ENCODE measurements at places on chromosomes 7 and 10. TPM values are rescaled to one million over a fixed set of nuclear protein-coding genes. Genes with fewer than 3 reads are reported as not detected.

- no peak for DNase-seq
Measured at GRCh38 chr10:25226775-25227682, 52.2 kb downstream of the GPR158 start.

DNA sequence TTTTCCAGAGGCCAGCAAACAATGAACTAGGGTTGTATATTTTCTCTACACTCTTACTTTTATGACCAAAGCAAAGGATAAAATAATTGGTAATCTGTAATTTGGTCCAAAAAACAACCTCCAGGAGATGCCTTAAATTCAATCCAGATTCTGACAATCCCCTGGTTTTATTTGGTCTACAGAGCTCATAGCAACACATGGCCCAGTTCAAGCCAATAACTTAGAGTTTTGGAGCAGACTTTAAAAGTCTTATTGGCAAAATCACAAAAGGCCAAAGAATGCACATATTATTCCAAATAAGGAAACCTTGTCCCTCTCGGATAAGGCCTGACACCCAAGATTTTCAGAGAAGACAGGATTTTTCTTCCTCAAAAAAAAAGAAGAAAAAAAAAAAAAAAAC lies 51.9 kb downstream of the SORBS1 start:
- DNase-seq: no peak

- no peak for DNase-seq
Measured at GRCh38 chr7:98189559-98189958, 21.7 kb upstream of the BHLHA15 start.

DNA sequence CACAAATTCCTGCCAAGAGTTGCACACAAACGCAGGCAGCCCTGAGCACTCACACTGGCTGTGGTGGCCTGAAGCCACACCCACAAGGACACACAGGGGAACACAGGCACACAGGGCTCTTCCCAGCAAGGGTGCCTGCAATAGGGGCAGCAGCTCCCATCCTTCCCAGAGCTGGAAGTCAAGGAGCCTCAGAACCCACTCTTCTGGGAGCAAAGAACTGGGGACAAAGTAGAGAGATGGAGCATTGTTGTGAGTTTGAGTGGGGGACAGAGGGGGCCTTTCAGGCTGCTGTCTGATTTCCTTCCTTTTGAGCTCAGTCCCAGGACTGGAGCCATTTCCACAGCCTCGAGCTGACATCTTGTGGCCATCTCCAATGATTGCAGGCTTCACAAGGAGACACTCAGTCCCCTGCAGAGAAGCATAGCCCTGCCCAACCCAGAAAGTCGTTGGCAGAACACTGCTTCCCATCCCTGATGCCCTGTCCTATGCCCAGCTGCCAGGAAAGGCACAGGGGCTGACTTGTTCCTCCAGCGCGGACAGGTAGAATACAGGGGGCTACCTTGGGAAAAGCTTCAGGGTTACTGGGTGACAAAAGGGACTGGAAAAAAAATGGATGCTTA lies 34.4 kb upstream of the SLF2 start:
- DNase-seq: peak; percentile 54

DNA sequence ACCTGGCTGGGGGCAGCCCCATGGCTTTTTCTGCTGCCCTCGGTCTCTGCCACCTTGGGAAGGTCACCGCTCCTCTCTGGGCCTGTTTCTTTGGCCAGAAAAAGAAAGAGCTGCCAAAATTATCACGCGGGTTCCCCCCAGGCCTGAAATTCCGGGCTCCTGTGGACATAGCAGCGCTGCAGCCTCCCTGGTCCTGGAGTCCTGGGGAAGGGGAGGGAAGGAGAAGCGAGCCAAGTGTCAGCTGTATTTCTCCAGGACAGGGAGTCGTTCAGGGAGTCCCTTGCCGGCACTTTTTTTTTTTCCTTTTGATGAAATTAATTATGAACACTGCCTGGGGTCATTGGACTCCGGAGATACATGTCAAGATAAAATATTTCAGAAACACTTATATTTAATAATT lies 152.3 kb upstream of the GPR26 start:
- DNase-seq: no peak

DNA sequence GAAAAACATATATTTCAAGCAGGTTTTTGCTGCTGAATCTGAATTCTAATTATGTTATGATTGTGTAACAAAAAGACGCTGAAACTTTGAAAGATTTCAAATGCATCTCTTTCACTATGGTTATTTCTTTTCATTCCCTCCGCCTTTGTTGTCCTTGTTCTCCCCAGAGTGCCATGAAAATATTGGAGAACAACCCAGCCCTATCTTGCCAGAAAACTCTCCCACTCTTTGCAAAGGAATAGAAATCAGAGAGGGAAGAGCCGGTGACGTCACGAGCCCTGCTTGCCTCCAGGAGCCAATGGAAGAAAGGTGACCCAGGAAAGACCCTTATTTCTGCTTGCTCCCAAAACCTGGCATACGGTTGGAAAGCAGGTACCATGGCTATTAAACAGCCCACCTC lies 3.4 kb downstream of the GFRA1 start:
- DNase-seq: no peak

DNA sequence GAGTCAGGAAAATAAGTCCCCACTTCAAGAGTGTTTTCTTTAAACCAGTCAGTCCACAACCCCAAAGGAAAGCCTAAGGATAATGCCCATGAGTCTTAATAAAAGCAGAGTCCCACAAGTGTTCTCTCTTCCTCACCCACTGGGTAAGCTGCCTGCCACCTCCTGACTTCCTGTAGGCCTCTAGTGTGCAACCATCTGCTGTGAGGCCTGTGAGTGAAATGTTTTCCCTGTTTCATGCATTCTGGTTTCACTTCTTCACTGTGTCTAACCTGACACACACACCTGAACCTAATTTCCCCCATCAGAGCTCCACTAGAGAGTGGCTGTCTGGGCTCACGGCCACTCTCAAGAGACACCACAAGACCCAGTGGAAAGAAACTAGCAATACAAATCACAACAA lies 38.9 kb upstream of the GDF10 start:
- DNase-seq: no peak

DNA sequence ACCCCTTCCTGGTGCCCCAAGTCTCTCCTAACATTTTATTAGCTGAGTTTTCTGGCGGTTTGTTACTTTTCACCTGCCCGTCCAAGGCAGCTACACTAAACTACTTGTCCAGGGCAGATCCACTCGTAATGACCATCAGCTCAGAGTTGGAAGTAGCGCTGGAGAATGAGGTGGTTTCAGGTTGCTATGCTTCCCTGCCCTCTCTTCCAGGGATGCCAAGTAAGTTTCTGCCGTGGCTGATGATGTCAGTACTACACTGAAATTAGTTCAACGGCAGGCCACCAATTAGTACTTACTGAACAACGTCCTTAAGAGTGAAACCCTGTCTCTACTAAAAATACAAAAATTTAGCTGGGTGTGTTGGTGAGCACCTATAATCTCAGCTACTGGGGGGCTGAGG lies 55.2 kb downstream of the DIP2C start:
- no peak for DNase-seq

DNA sequence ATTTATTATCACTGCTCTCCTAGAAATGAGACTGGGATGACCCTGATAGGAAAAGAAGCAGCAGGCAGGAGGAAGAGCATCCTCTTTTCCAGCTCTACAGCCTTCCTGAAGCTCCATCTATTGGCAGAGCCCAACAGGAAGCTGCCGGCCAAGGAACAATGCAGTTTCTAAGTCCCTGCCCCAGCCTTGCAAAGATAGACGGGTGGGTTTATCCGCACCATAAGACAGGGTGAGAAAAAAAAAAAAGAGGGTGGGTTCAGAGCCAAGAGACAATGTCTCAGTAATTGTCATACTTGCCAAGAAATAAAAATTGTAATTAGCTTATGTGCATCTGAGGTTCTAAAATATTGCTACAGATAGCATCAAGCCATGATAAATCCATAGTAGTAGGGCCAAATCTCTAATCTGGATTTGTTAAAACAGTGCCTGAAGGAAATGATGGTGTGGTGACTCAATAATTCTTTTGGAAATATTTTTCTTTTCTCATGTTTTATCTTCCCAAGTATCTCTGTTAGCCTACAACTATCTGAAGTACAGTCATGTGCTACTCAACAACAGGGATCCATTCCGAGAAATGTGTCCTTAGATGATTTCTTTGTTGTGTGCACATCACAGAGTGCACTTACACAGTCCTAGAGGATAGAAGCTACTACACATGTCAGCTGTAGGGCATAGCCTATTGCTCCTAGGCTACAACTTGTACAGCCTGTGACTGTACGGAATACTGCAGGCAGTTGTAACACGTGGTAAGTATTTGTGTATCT lies 242.9 kb upstream of the CXCL12 start:
- DNase-seq: no peak

DNA sequence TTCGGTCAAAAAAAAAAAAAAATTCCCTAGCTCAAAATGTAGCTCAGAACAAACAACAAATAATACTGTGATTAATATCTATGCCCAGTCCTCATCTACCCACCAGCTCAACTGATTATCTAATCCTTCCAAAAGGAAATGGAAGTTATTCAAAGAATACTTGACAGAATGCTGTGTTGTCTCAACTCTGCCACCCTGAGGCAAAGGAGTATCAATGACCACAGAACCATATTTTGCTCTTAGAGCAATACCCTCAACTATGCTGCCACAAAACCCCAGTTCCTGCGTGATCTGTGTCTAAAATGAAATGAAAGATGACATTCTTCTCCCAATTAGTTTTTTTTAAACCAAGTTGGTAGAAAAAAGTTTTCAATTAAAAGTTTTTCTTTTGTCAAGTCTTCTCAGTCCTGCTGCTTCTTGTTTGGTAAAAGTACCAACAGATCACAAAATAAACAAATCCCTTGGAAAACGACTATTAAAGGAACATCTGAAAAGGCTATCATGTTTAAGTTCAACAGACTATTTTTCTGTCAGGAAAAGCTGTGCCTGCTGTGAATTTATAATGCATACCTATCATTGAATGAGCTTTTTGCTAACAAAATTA lies 21.6 kb downstream of the RBM28 start:
- DNase-seq: no peak

GRCh38 chr10:112809736-112810135 lies 140.3 kb upstream of the TCF7L2 start:
- DNase-seq: no peak

- no peak for DNase-seq
Measured at GRCh38 chr7:82382276-82382675, 61.3 kb downstream of the CACNA2D1 start.

DNA sequence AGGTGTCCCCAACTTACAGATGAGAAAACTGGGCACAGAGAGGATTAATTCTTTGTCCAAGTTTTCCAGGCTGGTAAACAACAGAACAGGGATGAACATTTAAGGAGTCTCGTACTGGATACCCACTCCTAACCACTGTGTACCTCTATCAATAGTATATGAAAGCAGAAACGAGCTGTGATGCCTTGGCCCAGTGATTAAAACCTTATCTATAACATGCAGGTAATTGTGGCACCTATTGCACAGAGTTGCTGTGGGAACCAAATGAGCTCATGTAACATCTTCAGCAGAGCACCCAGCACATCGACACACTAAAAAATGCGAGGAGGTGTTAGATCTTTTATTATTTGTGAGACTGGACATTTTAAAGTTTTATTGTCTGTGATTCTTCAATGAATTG lies 1.6 kb downstream of the TMEM273 start:
- no peak for DNase-seq

DNA sequence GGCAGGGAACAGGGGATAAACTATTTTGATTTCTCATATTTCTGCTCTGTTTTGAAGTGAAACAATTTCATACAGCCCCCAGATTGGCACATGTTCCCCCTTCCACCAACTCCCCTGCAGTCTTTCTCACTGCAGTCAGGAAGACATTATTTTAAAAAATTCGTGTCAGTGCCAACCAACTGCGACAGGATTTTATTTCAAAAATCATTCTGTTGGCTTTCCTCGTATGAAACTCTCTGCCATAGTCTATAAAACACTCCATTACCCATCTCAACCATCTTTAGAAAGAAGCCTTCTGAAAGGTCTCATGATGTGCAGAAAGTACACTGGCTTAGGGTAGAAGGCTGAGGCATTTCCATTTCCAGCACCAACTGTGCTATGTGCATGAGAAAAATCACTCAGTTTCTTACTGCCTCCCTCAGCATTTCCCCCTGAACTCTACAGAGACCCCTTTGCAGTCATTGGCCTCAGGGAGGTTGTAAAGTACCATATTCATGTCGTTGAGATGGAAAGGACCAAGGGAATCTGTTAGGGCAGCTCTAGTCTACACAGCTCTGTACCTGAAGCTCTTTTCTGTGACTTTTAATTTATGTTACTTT lies 46.9 kb downstream of the STEAP1B start:
- DNase-seq: no peak

DNA sequence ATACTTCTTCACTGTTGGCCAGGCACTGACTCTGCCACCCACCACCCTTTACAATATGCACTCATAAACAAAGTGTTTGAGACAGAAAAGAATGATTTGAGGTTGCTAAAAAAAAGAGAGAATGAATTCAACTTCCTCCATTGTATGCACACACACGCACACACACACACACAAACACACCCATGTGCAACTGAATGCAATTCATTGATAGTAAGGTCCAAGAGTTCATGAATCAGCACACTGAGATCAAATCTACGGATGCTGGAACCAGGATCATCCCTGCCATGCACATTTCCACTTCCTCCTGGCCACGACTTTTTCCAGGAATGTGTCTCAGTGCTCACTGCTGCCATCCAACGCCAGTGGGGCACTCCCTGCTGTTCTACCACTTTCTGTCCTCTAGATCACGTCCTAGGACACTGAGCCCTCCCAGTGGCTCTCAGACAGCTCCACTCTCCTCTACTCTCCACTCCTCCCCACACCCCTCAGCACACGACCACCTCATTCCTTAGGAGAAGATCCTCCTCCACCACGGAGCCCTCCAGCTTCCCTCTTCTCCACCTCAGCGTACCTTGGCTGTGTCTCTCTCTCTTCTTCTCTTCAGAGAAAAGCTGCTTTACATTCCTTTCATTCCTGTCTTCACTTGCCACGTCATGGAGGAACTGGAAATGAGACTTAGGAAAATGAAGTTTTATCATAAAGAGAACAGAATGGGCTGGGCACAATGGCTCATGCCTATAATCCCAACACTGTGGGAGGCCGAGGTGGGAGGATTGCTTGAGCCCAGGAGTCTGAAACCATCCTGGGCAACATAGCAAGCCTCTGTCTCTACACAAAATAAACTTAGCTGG lies 12.0 kb upstream of the TMEM213 start:
- no peak for DNase-seq

Gene MAT1A
- total RNA-seq: 0.19 TPM

Gene EIF3A
- total RNA-seq: 88.7 TPM

Gene PTF1A
- not detected for total RNA-seq

Gene LRRC18
- total RNA-seq: not detected

Gene CLCN1
- total RNA-seq: not detected

Gene TUBAL3
- total RNA-seq: not detected

Gene TMEM176A
- 31.1 TPM for total RNA-seq

Gene NEUROD6
- not detected for total RNA-seq

Gene CTAGE4
- 0.30 TPM for total RNA-seq

Gene LIPN
- not detected for total RNA-seq

Gene IDI2
- 0.30 TPM for total RNA-seq

Data from Right ventricle myocardium inferior (tissue), 1 donor.